ENCODE measurements at places on chromosomes 2 and 18. TPM values are rescaled to one million over a fixed set of nuclear protein-coding genes. Genes with fewer than 3 reads are reported as not detected.

The LOXHD1 gene
- not detected for total RNA-seq

The C1GALT1C1L gene
- total RNA-seq = not detected

The CXCR1 gene
- total RNA-seq = not detected

The NEU4 gene
- total RNA-seq = not detected

The TDRD15 gene
- total RNA-seq = not detected

The HAAO gene
- not detected for total RNA-seq

The CPS1 gene
- total RNA-seq = 12.6 TPM

DNA sequence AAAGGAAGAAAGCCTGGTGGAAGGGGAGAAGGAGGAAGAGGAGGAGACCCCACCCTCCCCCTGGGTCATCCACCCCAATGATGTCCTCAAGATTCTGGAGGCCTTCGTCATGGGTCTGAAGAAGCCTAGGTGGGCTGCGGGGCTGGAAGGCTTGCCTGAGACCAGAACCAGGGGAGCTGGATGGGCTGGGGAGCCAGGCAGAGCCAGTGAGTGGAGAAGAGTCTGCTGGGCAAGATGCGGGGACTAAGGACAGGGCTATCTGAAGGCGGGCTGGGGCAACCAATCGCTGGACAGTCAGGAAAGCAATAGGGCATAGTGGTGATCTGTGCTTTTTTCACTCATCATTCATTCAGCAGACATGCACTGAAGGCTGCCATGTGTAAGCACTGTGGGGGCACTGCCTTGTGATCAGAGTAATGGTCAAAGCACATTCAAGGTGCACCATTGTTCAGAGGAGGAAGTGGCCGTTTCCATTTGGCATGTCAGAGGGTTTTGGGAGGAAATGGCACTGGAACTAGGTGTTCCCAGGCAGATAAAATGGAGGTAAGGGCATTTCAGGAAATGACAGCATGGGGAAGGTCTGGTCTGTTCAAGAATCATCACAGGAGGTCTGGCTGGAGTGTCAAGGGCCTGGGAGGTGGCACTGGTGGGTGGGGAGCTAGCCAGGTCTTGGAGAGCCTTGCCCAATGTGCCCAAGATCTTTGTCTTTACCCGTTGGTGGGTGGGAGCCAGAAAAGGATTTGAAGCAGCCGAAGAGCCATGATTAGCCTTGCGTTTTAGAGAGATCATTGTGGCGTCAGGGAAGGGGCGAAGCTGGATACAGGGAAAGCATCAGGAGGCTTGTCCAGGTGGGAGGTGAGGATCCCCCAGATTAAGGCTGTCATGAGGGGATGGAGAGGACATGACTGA is 24.2 kb downstream of the OTOF start:
- DNase-seq = no peak

DNA sequence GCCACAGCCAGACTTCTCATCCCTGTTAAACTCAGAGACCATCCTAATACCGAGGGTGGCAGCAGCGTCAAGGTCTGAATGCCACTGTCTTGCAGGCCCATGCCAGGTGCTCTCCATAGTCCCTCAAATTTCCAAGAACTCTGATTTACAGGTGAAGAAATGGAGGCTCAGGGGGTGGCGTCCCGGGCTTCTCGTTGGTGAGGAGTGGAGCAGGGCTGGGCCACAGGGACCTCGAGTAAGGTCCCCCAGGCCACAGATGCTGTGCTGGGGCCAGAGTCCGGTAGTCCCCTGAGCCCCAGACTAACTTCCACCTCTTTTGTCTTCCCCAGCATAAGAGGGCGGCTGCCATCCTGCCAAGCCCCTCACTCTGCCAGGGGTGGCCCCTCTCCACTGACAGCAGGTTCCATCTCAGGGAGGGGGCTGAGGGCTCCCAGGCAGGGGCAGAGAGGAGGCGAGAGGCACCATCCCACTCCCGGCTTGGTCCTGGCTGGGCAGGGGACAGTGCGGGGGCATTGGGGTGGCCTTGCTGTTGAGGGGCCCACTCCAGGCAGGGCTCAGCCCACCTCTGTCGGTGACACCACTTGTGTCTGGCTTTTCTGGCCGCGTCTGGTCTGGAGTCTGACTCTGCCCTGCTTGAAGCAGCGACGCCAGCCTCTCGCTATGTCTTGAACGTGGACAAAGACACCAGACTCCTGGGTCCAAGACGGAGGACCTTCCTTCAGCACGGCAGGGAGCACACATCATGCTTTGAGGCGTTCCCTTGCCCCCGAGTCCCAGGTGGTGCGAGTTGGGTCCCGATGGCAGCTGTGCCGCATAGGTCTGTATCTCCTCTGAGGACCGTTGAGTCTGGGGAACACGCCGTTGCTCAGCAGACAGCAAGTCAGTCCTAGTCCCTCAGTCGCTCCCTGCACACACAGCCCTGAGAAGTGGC is 15.9 kb upstream of the KLHL30 start:
- DNase-seq = no peak

- no peak for DNase-seq
These were observed 45.0 kb upstream of the RMND5A start for GRCh38 chr2:86675104-86675503.

- DNase-seq = no peak
These were observed 33.6 kb upstream of the SERPINE2 start for GRCh38 chr2:224072541-224073188.

GRCh38 chr2:9015998-9016397 is 12.5 kb upstream of the MBOAT2 start:
- no peak for DNase-seq

DNA sequence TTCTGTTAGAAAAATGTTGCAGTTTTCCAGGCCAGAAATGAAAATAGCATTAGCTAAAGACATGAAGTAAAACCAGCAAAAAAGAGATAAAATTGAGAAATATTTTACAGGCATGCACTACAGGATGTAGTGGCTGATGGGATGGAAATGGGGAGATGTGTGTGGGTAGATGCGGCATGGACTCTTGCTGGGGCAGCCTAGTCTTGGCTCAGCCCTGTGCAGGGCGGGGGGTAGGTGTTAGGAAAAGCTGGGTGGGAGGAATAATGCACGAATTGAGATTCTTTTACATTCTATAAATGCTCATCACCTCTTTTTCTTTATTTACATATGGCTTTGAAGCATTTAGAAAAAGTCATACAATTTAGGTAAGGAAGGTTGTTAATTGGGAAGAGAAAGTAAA is 334.2 kb downstream of the NUP35 start:
- no peak for DNase-seq

GRCh38 chr2:216632952-216633615 is at the start of gene IGFBP2:
Gene IGFBP2 (plus strand): TSS chr2:216633420. CDS start chr2:216633524, 104 bp downstream.
- no peak for DNase-seq

DNA sequence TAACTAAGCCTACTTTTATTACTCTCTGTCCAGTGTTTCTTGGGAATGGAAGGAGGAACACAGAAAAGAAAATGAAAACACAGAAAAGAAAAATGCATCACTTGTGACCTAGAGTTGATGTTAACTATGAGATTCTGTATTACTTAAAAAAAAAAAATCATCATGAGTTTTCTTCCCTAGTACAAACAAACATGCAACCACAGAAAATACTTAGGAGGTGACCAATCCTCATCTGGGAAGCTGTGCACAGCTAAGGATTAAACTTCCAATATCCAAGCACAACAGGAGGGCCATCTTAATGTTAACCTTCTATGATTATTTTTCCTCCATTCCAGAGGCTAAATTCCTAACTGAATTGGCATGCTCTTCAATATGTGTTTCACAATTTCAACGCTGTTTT is 1140.4 kb downstream of the LRP1B start:
- peak; percentile 28 for DNase-seq

- peak; percentile 94 for DNase-seq
These were observed 32.6 kb upstream of the SLC40A1 start for GRCh38 chr2:189613077-189613636.

DNA sequence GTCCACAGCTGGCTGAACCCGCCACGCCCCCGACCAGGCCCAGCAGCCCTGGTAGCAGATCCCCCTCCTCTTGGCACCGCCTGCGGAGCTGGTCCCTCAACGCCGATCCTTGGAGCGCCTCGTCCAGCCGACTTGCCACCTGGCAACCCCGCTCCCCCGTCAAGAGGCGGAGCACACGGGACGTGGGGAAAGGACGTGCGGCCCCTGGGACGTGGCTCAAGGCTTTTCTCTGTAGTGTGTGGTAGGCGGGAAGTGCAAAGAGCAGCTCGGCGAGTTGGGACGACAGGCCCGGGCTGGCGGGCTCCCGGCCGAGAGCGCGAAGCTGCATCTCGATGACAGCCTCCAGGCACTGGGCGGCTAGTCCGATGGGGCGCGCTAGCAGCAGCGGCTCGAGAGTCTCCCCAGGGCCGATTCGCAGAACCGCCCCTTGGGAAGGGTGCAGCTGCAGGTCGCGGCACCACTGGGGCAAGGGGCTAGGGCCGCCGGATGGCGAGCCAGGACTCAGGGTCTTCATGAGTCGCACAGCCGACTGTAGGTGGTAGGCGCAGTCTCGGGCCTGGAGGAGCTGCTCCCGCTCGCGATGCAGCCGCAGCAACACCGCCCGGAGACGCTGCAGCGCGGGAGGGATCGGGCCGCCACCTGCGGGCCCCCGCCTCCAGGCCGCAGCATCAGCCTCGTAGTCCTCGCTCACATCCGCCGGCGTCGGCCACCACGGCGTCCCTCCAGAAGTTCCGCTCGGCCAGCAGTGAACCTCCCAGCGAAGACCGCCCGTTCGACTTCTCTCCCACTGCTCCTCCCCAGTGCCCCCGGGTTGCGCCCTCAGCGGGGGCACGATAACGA is 617 bp downstream of the CCDC142 start:
- DNase-seq = peak; percentile 22

DNA sequence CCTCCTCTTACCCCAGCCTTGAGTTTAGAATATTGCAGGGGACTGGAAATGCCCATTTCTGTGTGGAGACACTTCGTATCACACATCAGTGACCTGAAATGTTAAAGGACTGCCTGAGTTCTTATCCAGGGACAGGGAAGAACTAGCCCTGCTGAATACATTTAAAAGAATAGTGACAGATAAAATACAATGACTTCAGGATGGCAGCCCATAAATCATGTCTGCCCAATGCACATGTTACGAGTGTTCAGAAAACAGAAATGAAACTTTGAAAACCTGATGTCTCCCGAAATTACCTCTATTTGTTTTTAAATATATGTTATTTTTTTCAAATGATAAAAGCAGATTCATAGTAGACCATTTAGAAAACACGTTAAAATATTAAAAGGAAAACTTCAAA is 22.3 kb upstream of the RAB12 start:
- no peak for DNase-seq

- no peak for DNase-seq
These were observed 88.0 kb upstream of the GPC1 start for GRCh38 chr2:240347373-240347940.

DNA sequence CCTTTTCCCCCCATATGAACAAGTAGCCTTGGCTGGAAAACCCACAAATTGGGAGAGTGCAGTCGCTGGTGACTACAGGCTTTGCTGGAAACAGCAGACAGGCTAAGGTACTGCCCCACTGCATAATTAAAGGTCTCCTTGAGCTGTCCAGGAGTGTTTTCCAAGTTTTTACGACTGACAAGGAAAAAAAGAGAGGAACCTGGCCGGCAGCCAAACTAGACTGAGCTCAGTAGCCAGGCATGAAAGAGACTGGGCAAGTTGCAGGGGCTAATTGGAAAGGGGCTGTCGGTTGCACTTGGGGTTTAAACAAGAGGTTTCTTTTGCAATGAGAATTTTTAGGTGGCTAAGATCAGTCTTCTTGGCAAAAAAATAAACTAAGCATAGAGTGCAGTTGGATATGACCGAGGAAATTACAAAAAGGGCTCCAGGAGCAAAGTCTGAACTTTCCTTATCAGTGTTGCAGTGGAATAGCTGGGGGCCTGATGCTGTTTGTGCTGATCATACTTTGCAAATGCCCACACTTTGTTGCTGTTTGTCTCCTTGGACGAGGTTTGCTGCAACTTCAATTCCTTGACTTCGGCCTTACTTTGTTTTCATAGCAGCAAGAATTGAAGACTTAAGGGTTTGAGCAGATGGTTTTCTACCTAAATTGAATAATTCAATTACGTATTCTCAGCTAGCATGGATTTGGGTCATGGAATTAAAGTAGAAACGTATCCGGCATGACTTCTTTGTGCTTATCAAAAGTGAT is 2.1 kb downstream of the GULP1 start:
- DNase-seq = peak; percentile 25

DNA sequence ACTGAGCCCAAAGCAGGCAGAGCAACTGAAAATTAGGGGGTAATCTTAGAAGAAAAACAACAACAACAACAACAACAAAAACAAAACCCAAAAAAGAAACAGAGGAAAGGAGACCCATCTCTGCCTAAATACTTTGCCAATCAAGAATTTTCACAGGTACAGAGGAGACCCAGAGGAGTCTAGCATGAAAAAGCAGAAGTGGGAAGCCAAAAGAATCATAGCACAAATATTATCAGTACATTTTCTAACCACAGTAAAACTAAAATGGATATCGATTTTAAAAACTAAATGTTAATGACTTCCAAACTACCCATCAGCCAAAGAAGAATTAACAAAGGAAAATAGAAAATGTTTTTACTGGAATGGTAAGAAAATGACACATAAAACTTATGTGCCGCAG is 148.1 kb downstream of the BAZ2B start:
- no peak for DNase-seq

- no peak for DNase-seq
These were observed 626.7 kb upstream of the SALL3 start for GRCh38 chr18:78352910-78353309.

DNA sequence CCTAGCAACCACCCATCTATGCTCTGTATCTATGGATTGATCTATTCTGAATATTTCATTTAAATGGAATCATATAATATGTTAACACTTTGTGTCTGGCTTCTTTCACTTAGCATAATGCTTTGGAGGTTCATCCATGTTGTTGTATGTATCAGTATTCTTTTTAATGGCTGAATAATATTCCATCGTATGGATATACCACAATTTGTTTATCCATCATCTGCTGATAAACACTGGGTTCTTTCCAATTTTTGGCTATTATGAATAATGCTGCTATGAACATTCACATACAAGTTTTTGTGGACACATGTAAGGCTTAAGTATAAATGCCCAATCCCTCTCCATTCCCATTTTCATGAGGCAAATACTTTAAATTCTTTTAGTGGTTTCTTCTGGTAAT is 52.9 kb downstream of the MRPL33 start:
- DNase-seq = no peak

DNA sequence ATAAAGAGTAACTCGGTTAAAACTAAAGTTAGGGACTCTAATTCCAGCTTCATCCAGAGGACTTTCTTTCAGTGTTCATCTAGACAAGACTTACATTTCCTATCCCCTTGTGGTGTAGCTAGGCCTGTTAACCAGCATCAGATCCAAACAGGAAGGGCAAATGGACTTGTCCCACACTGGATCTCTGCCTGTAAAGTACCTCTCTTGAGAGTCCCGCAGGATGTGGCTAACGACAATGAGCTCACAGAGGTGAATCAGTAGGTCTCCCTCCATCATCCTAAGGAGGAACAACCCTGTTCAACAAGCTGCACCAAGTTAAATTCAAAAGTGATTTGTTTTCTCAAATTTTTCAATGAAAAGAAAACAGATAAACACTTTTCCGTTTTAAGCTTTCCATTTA is 412.3 kb upstream of the RGPD4 start:
- no peak for DNase-seq

DNA sequence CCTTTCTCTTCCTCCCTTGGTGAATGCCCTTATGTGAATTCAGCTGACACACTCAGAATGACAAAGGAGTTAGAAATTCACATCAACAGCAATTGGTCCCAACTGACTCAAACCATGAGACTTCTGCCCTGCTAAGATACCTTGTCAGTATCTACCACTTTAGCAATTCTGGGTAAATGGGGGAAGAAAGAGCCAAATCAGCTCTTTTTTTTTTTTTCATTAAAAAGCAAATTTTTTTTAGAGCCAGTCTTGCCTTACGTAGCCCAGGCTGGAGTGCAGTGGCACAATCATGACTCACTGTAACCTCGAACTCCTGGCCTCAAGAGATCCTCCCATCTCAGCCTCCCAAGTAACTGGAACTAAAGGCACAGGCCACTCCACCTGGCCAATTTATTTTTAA is 1.7 kb upstream of the PPP4R1 start:
- DNase-seq = peak; percentile 81

GRCh38 chr2:240952496-240953246 is 45.7 kb upstream of the SNED1 start:
- no peak for DNase-seq
